Esophagus muscularis mucosa (tissue), 4 donors: ENCODE measurements at places on chromosomes 13 and 19. TPM values are rescaled to one million over a fixed set of nuclear protein-coding genes. Genes with fewer than 3 reads are reported as not detected.

DNA sequence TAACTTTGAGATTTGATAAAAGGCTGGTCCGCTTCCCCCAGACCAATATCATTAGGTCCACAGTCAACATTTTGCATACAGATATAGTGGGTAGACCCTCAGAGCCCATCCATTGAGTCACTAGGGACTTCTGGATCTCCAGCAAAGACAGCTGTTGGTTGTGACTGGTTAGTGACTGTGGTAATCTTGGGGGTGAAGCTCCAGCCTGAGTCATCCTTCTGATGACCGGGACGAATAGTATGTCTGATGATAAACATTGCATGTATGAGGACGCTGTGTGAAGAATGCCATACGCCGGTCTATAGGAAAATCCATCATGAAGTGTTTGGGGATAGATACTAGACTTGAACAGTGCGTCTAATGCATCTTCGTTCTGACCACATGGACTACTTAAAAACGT lies 307.0 kb downstream of the UQCRFS1 start:
- H3K4me3 ChIP-seq, result no peak overlapping the region
- H3K27ac ChIP-seq, result no peak overlapping the region

DNA sequence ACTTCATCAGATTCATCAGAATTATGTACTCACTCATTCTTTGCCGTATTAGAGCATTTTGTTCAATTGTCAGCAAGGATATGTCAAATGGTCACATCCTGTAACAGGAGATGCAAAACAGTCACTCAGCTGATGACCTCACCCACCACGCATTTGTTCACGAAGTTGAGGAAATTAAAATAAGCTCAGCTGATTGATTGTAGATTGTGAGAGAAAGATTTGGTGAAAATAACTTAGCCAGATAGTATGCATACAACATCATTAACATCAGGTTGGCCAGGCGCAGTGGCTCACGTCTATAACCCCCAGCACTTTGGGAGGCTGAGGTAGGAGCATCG lies 22.6 kb upstream of the CDC16 start:
- no peaks in the 10 kb centered on the region for H3K36me3 ChIP-seq
- H3K4me3 ChIP-seq, result no peak overlapping the region
- H3K27me3 ChIP-seq, result no peaks in the 10 kb centered on the region
- DNase-seq, result no peak
- H3K27ac ChIP-seq, result no peak overlapping the region

- no peaks in the 10 kb centered on the region for H3K4me1 ChIP-seq
- H3K36me3 ChIP-seq, result no peaks in the 10 kb centered on the region
- H3K4me3 ChIP-seq, result no peak overlapping the region
- no peaks in the 10 kb centered on the region for H3K27me3 ChIP-seq
- no peak for DNase-seq
- no peak overlapping the region for H3K27ac ChIP-seq
These were observed 179.9 kb downstream of the IRS2 start for GRCh38 chr13:109606520-109606919.

The ACER1 gene
- not detected for total RNA-seq

The ERFL gene
- total RNA-seq, result 0.32 TPM
